Hippocampal formation (tissue), 2 donors: ENCODE measurements at places on chromosomes 1 and 21.
A peak's percentile ranks its signal among the peaks of the same experiment; 100 is the strongest.

DNA sequence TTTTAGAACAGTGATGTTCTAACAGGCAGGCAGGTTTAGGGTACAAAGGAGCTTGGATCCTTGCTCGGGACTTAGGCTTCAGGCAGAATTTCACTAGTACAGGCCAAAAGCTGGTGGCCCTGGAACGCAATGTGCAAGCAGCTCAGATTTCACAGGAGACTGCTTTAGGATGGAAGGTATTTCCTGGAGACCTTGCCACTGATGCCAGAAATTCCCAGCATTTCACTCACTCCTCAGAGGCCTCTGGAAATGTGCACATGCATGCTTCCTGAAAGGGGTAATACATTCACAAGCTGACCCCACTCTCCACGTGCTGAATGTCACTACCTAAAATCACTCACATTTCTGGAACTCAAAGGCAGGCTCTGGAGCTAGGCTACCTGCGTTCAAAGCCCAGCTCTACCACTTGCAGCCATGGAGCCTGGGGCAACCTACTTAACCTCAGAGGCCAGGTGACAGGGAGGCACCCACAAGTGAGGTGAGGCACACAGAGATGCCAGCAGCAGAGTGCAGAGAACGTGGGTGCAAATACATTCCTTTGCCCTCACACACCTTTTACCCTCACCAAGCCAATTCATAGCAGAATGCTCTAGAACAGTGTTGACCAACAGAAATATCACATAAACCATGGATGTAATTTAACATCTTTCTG lies 56.5 kb downstream of the CDC7 start:
- no peak for DNase-seq

GRCh38 chr1:109783436-109783835 lies 19.7 kb upstream of the EPS8L3 start:
- no peak for DNase-seq

- DNase-seq = peak; percentile 30
Observed at GRCh38 chr1:18913065-18913835, 10.9 kb upstream of the ALDH4A1 start.

- no peak for DNase-seq
Observed at GRCh38 chr21:39153373-39153772, 29.9 kb downstream of the PSMG1 start.

DNA sequence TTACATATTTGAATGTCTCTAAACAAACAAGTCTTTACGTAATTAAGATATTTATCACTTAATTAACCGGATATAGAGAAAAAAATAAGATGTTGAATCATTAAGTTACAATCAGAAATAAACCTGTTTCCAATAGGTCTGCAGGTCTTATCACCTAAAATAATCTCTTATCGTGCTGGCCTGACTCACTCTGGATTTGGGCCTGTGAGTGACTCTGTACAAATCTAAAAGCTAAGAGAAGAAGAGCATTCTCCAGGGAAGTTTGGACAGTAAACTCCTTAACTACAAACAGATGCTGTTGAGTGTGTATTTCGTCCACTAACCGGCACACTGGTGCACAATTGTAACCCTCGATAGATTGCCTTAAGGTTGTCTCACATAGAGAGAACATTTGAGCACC lies 25.3 kb downstream of the CEP104 start:
- no peak for DNase-seq

DNA sequence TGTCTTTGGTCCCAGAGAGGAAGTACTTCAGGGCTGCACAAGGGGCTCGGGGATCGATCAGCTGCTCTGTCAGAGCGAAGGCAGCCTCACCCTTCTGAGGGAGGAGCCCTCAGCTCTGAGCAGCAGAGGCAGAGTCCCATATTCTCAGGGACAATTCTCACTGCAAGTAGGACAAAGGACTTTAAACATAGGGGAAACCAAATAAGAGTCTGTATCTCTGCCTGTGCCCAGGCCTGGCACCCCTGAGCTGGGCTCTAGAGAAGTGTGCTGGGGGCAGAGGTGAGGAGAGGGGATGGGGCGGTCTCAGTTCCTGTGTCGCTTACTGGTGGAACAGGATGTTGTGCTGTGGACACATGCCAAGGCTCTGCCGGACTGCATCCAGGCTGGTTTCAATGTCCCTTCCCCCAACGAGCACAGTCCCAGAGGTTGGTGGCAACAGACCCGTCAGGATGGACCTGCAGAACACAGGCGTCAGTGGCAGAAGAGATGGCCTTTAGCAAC lies 76.6 kb downstream of the ABCA4 start:
- DNase-seq = no peak

DNA sequence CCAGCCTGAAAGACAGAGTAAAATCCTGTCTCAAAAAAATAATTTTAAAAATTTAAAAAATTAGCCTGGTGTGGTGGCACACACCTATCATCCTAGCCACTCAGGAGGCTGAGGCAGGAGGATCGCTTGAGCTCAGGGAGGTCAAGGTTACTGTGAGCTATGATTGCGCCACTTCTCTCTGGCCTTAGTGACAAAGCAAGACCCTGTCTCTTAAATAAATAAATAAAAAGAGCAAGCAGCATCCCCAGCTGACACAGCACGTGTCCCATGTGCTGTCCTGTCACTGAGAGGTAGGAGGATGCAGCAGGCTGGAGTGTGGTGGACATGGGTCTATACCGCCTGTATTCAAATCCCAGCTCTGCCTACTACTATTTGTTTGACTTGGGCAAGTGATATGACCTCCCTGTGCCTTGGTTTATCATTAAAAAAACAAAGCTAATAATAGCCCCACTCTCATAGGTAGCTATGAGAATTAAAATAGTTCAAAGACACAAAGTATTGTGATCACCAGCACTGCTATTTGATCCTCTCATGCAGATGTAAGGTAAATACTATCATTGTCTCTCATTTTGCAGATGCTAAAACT lies 22.2 kb upstream of the ECE1 start:
- no peak for DNase-seq

- DNase-seq = no peak
Observed at GRCh38 chr1:246790833-246791232, 66.6 kb downstream of the SCCPDH start.

GRCh38 chr1:61639608-61640336 lies 85.2 kb downstream of the TM2D1 start:
- DNase-seq = no peak

DNA sequence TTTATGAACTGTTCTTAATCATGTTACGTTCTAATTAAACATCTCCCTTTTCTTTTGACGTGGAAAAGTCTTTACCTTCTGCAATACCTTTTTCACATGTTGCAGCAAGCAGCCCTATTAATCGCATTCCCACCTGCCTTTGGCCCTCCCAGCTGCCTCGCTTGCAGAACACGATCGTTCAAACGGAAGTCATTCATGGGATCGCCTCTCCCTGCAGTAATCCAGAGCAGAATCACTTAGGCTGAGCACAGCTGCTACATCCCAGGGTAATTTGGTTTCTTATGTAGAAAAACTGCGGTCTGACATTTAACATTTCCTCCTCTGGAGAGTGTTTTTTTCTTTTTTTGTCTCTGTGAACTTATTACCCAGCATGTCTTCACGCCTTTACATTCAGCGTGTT lies 206.3 kb downstream of the KIF26B start:
- DNase-seq = no peak

- DNase-seq = no peak
Observed at GRCh38 chr1:168110896-168111545, 25.7 kb downstream of the GPR161 start.

DNA sequence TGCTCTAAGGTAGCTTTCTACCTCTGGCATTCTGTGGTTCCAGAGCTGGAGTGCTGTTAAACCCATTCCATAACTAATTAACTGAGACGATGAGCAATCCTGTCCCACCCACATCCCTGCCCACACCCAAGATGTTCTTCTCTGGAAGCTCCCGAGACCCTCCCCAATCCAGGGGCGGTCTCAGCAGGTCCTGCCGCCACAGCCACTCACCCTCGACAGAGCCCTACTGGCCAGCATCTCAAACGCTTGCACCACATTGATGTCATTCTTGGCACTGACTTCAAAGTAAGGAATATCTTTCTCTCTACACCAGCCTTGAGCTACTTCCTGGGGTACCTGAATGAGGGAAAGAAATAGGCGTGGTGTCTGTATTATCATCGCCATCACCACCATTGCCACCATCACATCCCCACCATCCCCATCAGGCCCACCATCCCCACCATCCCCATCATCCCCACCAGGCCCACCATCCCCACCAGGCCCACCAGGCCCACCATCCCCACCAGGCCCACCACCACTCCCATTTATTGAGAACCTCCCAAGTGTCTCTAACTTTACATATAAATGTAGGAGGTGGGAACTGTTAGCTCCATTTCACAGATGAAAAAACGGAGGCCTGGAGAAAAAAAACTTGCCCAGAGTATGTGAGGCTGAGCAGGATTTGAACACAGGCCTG lies 17.7 kb downstream of the RAB7B start:
- no peak for DNase-seq

DNA sequence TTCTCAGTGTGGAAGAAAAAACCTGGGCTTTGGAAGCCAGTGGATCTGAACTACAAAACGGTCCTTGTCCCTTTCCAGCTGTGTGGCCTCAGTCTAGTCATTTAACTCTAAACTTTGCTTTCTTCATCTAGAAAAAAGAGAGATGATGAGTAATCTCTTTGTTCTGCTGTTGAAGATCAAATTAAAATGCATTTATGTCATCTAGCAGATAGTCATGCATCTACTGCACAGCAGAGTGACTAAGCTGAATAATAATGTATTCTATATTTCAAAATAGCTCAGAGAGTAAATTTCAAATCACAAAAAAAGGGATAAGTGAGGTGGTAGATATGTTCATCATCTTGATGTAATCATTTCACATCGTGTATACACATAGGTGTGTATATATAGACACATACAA lies 473.2 kb downstream of the DSCAM start:
- no peak for DNase-seq

DNA sequence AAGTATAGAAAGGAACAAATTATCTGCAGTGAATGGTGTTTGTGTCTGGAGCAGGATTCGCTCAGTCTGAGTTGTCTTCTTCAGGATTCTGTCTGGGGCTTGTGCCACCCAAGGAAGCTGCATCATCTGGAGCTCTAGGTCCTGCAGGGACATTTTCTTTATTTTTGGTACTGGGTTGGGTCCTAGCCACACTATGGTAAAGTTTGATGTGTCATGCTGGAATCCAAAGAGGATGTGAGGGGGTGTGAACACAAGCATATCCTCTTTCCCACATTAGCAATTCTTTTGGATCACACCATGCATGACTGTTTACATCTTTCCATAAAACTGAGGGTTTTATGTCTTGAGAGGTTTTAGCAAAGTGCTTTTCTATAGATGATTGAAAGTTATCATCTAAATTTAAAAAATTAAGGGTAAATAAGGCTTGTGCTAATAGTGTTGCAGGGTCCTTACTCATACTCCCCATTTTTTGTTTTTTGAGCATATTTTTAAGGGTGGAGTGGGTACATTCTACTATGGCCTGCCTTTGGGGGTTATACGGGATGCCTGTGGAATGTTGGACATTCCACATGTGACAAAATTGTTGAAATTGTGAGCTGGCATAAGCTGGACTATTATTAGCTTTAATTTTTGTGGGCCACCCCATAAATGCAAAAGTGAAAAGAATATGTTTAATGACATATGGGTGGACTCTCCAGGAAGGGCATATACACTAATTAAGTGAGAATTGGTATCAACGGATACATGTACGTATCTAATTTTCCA lies 152.0 kb upstream of the HMCN1 start:
- no peak for DNase-seq

GRCh38 chr1:53278298-53278725 lies 40.0 kb upstream of the MAGOH start:
- DNase-seq = peak; percentile 14

- no peak for DNase-seq
Observed at GRCh38 chr1:110206261-110206920, 3.7 kb upstream of the KCNC4 start.

DNA sequence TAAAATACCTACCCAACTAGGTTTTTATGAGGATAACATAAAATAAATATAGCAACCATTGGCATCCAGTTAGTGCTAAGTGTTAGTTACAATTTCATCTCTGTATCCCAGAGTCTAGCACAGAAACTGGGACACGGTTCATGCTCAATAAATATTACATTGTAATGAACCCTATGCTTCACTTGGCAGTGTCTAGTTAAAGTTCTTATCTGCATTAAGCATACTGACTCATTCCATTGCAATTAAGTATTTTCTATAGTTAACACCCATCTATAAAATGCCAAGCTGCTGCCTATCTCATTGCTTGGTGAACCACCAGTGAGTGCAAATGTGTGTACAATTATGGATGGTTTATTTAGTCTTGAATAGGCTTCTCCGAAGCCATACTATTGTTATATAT lies 15.2 kb downstream of the CHML start:
- no peak for DNase-seq

- peak; percentile 86 for DNase-seq
Observed at GRCh38 chr1:33633019-33633801, 160.8 kb downstream of the ZSCAN20 start.

- peak; percentile 19 for DNase-seq
Observed at GRCh38 chr1:3078430-3078861, 9.4 kb downstream of the PRDM16 start.

GRCh38 chr1:48471691-48472576 lies at the start of gene SPATA6:
TSS of gene SPATA6 (minus strand) at chr1:48472204. CDS start at chr1:48472008, 196 bp downstream.
- peak; percentile 97 for DNase-seq

DNA sequence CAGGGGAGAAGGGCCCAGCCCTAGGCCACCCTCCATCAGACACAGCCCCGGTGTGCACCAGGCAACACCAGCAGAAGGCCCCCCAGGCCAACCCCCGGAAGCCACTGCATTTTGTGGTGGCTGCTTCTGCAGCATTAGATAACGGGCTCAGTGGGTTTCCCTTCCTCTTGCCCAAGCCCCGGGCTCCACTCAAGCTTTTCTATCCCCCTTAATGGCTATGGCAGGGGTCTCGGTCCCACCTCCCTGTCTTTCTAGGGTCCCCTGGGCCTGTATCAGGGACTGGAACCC lies 18.9 kb downstream of the C1orf174 start:
- no peak for DNase-seq

DNA sequence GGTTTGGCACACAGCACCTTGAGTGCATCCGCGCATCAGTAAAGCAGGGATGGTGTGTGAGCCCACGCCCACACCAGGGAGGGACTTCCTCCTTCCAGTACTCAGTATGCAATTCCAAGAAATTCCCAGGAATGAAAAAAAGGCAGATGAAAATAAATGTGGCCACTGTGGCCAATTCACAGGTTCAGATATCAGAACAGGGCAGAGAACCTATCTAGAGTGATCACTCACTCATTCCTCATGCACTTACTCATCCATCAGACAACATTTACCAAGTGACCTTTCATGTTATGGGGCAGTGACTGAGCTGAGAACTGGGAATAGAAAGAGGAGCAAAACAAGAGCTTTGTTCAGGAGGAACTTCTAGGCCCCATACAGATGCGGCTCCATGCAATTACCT lies 113.7 kb downstream of the ZSCAN20 start:
- no peak for DNase-seq

DNA sequence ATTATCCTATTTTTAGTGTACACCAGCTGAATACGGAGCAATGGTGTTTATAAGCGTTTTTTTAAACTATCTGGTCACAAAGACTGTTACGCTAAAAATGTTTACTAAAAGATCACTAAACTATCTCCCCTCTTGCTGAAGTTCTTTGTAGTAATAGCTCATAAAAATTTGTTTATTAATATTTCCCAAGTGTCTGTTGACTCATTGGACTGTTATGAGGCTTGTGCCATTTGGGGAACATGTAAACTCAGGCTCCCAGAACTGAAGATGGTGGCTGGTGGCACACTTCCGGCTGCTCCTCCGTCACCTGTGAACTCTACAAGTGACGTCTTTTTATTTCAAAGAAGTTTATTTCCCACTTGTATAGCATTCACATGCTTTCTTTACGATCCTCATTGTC lies 46.3 kb downstream of the AIDA start:
- DNase-seq = no peak

- no peak for DNase-seq
Observed at GRCh38 chr1:192629612-192630011, 6.3 kb upstream of the RGS13 start.
